Transverse colon (tissue), 4 donors: ENCODE measurements at places on chromosomes 6 and 20. TPM values are rescaled to one million over a fixed set of nuclear protein-coding genes. Genes with fewer than 3 reads are reported as not detected.

DNA sequence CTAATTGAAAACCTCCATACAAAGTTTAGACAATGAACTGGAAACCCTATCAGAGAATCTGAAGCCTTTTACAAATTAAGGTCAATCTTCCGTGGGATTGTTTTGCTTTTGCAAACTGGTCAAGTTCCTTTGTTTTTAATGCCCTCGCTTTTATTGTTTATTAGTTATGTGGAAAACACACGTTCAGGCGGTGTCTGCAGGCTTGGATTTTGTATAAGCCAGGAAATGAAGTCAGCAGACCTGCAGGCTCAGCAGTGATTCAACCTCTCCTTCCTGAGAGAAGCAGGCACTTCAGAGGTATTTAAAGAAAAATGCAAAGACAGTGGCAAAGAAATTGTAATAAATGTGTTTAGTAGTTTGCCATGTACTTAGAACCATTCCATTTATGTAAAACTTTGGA lies 103.4 kb upstream of the PDE10A start:
- no peak for DNase-seq

GRCh38 chr6:37648465-37649330 lies 49.0 kb downstream of the MDGA1 start:
- DNase-seq: no peak

GRCh38 chr6:30130887-30131862 lies 4.8 kb upstream of the TRIM40 start:
- peak; percentile 73 for DNase-seq

GRCh38 chr6:123091091-123091895 lies 95.3 kb downstream of the CLVS2 start:
- DNase-seq: no peak

The COL19A1 gene
- total RNA-seq: 0.37 TPM

GRCh38 chr6:169454204-169454871 lies 200.7 kb upstream of the THBS2 start:
- no peak for DNase-seq
